Activated naive CD8-positive, alpha-beta T cell treated with anti-CD3 and anti-CD28 coated beads for 36 hours (primary cell): ENCODE measurements at places on chromosomes 5 and 9. TPM values are rescaled to one million over a fixed set of nuclear protein-coding genes. Genes with fewer than 3 reads are reported as not detected.

IFNA2 gene
- total RNA-seq, result not detected

PCDHA10 gene
- not detected for total RNA-seq

SLC26A2 gene
- total RNA-seq, result 6.6 TPM

GRXCR2 gene
- total RNA-seq, result not detected

ARID3C gene
- not detected for total RNA-seq

CATSPER3 gene
- 0.46 TPM for total RNA-seq

LRRC19 gene
- not detected for total RNA-seq

HMCN2 gene
- total RNA-seq, result not detected

GMCL2 gene
- total RNA-seq, result not detected

NPR3 gene
- not detected for total RNA-seq

ANKRD20A1 gene
- total RNA-seq, result not detected

DNA sequence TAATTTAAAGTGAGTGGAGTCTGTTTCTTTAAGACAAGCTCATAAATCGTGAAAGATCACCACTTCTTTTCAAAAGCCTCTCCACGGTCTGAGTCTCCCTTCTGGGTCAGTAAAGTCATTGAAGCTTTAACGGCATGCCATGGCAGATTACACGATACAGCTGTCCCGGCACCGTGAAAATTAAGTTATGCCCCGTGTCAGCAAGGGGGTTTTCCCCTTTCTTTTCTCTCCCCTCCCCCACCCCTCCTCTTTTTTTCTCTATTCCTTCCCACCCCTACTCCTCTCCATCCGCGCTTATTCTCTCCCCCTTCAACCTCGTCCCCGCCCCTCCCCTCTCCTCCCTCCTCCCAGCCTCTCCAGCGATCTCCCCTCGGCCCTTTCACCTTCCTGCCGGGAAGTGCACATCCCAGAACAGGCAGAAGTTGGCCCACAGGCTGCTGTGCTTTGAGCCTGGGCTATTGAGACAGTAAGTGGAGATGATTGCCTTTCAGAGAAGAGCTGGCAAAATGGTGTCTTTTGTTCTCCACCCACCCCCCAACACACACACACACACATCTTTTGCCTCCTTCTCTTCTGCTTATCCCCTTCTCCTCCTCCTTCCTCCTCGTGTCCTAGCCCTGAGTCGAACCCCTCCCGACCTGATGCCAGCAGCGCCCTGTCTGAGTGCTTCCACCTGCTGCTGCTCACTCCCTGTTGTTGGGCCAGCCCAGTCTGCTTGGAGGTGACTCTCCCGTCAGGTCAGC lies 44.1 kb downstream of the GAS1 start:
- no peak for DNase-seq

- peak; percentile 92 for DNase-seq
Observed at GRCh38 chr9:99253772-99254431, 31.8 kb downstream of the SEC61B start.

GRCh38 chr9:127539982-127540663 lies 72.0 kb upstream of the STXBP1 start:
- DNase-seq, result no peak

DNA sequence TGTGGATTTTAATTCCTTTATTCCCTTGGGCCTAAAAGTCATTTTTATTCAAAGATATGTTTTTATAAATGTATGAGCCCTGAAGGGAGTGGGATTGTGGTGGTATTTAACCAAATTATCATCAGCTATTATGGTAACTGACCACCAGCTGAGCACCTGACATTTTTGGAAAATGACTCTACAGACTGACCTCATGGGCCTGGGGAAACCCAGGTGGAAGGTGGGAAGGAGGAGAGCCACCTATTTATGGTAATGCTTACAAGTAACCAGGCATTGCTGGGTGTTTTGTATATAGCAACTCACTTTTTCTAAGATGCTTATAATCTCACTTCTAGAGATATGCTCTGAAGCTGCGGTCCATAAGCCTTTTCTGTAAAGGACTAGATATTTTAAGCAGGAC lies 22.3 kb upstream of the NFIB start:
- no peak for DNase-seq

DNA sequence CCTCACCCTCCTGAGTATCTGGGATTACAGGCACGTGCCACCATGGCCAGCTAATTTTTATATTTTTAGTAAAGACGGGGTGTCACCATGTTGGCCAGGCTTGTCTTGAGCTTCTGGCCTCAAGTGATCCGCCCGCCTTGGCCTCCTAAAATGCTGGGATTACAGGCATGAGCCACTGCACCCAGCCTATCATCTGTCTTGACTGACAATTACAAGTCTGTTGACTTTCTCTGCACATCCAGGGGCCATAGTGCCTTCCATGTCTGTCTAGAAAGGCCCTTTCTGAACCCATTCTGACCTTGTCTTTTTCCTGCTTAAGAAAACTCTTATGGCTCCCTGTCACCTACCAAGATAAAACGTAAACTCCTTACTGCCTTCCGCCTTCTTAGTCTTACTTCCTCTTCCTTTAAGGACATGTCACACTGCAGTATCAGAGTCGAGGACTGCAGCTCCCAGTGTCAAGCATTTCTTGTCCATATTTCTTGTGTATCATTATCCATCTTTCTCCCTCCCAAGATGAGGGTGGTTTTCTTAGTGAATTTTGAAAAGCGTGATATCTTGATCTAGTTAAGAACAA lies 49.9 kb upstream of the SHB start:
- no peak for DNase-seq

- DNase-seq, result no peak
Observed at GRCh38 chr5:100760688-100761087, 142.4 kb downstream of the ST8SIA4 start.

- DNase-seq, result no peak
Observed at GRCh38 chr5:53777864-53778618, 217.6 kb downstream of the NDUFS4 start.

GRCh38 chr5:113224605-113225065 lies 210.2 kb downstream of the TSSK1B start:
- no peak for DNase-seq

DNA sequence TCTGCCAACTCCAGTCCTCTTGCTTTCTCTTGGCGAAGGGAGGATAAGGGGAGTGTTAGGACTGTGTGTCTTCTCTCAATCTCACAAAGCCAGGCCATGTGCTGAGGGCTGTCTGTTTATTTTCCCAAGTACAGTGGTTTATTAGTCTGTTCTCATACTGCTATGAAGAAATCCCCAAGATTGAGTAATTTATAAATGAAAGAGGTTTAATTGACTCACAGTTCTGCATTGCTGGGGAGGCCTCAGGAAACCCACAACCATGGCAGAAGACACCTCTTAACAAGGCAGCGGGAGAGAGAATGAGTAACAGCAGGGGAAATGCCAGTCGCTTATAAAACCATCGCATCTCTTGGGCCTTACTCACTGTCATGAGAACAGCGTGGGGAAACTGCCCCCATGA lies 36.2 kb upstream of the CKS2 start:
- DNase-seq, result peak; percentile 26

DNA sequence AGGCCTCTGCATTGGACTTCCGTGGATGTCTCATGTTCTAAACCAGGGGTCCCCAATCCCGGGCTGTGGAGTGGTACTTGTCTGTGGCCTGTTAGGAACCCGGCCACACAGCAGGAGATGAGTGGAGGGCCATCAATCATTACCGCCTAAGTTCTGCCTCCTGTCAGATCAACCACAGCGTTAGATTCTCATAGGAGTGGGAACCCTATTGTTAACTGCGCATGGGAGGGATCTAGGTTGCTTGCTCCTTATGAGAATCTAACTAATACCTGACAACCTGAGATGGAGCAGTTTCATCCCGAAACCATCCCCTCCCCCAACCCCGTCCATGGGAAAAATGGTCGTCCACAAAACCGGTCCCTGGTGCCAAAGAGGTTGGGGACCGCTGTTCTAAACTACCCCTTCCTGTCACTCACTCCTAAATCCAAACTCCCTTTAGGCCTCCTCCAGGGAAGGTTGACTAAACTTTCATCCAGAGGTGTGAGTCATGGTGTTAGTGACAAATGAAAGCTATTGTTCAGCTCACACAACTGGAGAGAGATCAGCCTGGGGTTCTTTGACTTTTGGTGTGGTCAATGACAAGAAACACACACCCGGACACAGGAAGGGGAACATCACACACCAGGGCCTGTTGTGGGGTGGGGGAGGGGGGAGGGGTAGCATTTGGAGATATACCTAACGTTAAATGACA lies 9.5 kb downstream of the KCNV2 start:
- DNase-seq, result no peak

GRCh38 chr9:115030006-115030405 lies 88.0 kb downstream of the TNC start:
- no peak for DNase-seq

DNA sequence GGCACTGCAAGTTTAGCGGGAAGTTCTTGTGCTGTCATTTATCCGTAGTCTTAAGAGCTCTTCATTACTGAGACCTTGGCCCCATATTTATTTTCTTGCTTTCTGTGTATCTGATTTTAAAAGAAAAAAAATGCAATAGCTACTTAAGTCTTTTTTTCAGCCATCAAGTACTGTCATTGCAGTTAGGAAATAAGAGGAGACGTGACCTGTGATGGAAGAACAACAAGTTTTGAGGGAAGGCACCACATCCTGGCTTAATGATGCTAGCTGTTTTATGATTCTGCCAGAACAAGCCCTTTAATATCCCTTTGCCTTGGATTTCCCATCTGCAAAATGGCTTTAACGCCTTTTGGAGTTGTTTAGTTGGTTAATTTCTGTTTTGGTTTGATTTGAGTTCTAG lies 3.8 kb downstream of the RGMB start:
- no peak for DNase-seq

- no peak for DNase-seq
Observed at GRCh38 chr9:78777747-78778146, 480.8 kb downstream of the PSAT1 start.

DNA sequence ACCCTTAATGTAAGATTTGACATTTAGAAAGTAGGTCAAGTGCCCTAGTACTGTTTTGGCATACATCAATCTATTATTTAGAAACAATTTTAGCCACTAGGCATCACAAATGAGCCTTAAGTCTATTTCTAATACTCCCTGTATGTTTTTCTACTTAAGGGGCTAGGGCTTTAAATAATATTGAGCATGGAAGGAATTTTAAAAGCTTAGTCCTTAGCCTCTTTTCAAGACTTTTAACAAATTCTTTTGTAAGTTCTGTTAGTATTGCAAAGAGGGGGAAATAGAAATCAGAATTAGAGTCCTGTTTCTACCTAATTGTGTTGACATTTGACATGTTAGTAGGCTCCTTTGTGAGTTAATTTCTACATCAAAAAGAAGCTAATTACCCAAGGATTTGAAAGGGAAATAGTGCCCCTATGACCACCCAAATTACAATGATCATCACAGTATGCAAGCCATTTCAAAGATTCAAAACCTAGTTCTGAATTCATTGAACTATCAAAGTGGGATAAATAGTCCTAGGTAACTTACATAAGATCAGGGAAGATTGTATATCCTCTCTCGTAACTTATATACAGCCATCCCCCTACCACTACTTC lies 647.8 kb upstream of the ACO1 start:
- no peak for DNase-seq

- no peak for DNase-seq
Observed at GRCh38 chr9:113772121-113772810, 103.8 kb upstream of the ZNF618 start.

DNA sequence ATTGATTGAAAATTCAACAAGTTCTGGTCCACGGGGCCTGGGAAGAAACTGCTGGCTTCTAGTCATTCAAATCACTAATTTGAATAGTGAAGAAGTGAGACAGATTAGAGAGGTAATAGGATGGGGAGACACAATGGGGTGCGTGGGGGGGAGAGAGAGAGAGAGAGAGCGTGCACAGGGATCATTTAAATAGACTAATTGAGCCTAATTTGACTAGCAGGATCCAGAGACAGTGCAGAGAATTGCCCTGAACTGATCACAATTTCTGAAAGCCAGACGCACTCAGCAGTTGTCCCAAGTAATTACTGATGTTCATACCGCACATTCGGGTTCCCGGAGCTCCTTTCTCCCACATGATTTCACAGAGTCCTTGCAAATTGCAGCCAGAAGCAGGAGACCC lies 50.3 kb upstream of the C5orf58 start:
- no peak for DNase-seq

DNA sequence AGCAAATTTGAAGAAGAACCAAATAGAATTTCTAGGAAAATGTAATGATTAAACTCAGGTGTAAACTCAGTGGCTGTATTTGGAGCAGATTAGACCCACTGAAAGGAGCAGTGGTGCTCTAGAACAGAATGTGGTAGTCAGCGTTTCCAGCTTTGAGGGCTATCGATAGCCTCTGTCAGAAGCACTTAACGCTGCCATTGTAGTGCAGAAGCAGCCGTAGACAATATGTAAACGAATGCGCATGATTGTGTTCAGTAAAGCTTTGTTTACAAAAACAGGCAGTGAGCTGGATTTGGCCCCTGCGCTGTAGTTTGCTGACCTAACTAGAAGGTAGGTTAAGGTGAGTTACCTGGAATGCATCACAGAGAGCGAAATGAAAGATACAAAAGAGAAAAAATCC lies 72.0 kb downstream of the FAM78A start:
- no peak for DNase-seq

DNA sequence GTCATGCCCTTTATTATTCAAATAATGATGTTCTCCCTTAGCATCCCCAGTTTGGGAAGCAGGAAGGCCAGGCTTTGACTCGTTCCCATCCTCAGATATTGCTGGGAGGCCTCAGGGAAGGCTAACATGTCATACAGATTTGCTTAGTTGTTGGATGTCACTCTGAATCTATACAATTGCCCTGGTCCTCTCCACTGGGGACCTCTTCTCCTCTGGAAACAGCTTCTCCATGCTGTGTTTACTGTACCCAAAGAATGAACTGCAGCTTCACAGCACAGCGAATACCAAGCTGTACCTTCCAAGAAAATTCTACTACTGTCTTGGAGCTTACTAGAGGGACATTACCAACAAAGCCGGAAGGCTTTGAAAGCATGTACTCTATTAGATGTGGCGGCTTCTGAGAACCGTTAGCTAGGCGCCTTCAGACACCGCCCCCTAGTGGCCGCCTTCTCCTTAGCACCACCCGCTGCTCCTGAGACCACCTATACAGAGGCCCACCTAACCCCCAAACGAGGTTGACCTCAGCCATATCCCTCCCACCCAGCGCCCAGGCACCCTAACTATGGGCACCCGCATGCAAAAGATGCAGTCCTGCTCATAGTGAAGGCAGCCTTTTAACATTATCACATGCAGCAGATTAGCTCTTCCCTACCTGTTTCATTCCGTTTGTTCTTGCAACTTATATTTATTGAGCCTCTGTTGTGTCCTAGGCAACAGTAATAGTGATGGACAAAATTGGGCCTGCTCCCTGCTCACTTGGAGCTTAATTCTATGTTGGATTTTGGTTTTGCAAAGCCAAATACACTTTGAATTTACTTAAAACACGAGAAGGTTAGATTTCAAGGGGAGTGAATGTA lies 34.9 kb upstream of the FOXI1 start:
- DNase-seq, result peak; percentile 9

DNA sequence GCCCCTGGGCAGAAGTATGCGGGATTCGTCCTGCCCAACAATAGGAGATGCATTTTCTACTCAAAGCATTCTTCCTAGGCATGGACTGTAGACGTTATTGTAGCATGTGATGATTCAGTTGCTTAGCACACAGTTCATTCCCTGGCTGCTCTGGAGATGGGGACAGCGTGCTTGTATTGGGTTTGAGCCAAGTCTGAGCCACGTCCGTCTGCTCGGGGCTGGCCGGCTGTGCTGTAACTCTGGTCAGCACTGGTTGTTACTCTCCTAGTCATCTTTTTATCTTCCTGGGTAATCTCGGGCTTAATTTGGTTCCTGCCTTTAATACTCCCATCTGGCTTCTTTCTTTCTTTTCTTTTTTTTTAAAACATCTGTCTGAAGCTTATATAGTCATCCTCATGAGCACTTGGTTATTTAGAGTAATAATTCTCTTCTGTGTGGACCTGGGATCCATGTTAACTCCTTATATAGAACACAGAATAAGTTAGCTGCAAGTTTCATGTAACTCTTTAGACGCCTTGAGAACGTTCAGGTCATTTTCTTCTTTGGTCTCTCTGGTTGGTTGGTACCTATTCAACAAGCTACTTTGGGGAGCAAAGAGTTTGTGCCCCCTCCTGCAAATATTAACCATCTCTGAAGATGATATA lies 118.8 kb upstream of the RPS23 start:
- DNase-seq, result no peak
